ENCODE measurements at places on chromosomes 12 and 14.

DNA sequence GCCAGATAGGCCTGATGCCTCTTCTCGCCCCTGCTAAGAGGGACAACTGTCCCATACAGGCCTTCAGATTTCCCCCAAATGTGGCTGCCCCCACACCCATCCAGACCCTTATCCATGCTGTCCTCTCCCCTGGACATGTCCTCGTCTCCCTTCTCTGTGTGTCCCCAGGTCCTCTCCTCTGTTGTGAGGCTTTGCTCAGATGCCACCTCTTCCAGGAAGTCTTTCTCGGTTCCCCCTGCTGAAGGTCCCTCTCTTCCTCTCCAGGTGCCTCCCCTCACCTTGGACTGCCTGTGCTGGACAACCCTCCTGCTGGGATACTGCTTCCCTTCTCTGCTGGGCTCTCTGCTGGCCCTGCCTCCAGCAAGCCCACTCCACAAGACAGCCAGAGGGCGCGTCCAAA lies 33.7 kb downstream of the BEGAIN start:
- no peak for DNase-seq

DNA sequence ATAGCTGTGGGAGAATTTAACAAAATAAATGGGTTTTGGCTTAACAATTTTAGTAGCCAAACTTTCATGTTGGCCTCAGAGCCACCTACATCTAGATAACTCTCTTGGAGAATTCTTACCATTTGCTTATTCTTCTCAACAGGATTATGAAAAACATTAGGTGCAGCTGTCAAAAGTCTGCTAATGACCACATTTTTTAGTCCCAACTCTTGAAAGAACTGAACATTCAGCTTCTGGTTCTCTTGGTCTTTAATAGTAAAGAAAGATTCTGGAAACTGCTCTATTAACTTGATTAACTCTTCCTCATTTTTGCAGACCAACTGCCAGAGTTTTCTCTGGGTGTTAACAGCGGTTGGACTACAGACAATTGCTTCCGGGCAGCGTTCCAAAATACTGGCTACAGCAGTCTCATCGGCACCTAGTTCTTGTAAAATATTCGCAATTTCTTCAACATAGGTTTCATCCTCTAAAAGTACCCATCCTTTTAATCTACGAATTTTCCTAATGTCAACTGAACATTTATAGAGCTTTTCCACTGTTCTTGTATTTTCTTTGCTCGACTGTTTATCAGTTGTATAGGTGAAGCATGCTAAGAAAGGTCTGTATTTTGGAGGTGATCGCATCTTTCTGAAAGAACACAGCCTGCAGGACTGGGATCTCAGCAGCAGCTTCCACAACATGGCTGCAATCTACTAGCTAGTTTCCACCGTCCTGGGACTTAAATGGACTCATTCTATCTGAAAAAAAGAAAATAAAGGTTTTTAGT lies 8.7 kb downstream of the MTERF2 start:
- no peak for DNase-seq

DNA sequence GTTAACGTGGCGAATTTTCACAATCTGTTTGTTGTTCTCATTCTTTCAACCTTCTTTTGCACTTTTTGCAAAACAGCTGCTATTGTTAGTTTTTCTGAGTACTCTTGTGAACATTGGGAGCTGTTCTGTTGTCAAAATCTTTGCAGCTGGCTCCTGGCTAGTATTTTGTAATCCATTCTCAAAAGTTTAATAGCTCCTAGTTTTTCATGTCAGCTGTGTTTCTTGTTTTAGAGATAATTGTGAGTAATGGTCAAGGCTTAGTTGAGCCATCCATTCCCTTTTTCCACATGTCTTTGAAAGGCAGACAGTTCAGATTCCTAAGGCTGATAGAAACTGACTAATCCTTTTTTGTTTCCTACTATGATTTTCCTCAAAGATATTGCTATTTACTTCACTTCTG lies 39.1 kb upstream of the CRADD start:
- no peak for DNase-seq

DNA sequence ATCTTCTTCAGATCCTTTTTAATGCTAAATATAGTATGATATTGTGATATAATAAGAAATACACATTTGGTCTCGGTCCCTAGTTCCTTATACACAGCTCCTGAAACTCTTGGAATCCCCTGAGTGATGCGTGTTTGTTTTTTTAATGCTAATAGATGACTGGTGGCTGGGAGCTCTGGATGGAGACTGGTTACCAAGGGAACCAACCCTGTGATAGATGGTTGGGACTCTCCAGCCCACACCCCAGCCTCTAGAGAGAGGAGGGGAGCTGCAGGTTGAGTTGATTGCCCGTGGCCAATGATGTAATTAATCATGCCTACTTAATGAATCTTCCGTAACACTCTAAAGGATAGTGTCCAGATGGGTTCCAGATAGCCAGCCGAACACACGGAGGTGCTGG lies 140.6 kb downstream of the FBXL14 start:
- no peak for DNase-seq

DNA sequence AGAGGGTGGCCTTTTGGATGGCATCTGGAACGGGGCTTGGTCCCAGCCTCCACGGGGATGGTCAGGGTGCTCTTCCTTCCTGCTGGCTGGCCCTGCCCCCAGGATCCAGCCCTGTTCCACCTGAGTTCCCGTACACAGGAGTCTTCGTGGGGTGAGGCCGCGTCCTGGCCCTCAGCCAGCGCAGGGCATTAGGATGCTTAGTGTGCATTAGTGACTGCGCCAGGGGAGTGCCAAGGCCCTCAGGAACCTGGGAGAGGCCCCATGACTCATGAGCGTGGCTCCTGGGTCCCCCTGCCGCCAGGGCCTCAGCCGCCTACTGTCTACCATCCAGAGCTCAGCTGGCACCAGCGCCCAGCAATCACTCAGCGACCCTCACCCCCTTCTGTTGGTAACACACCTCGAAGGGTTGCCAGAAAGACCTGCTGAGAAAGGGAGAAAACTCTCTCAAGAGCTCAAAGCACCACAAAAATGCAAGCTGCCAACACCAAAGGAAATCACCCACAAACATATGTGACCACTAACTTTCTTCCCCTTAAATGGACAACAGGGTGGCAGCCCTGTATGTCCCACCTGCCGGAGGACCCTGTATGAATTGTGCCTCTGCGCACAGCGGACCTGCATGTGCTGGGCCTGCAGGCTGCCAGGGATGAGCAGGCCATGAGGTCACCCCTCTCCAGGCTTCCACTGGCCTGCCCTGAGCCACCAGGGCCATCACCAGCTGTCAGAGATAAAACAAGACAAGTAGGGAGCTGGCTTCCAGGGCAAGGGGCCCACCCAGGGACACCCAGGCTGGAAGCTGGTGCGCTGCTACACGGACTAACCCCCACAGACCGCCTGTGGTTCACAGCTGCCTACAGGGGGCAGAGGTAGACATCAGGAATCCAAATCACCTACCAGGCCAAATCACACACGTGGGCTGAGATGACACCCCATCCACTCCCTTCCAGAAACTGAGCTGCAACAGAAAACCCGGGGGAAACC lies 28.7 kb downstream of the CCDC85C start:
- no peak for DNase-seq

DNA sequence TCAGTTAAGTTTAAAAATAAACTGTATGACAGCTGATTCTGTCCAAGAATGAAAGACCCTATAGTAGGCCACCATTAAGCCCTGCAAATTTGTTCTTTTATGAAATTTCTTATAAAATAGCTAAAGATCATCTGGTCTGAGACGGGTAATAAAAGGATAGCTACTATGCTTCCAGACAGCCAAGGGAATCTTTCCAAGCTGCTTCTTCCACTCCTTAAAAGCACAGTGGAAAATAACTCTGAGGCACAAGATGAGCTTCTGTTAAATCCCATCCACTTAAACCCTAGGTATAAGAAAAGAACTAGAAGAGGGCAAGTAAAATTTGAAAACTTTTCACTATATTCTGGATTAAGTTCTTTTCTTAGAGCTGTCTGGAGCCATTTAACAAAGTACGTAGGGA lies 194.3 kb downstream of the CAPZA3 start:
- DNase-seq = no peak

DNA sequence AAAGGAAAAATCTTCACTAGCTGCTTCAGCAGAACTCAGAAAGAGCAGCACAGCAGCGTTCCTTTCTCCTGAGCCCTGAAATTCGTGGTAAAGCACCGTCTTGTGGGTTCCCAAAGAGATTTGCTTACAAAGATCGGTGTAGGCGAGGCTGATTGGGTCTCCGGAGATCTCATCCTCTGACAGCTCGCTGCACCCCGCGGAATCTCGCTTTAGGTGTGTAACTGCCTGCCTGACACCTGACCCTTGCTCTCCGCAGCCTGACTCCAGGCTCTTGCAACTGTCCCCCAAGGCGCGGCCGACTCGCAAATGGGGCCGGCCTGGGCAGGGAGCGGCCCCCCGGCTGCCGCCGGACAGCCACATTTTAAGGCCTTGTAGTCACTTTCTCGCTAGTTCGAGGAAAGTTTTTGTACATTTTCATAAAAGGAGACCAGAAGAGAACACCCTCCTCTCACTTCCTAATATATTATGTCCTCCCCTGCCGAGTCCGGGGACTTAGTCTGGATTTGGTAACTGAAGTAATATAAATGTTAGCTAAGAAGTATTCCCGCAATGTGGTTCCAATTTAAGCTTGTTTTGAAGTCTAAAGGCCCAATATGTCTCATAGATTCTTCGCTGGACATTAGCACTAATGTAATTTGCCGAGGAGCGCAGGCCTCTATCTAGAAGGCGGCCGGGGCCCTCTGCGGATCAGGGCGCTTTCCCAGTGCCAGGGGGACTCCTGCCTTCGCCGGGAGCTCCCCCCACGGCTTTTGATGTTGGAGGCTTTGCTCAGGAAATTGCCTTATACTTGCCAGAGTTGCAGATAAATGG lies 177.3 kb upstream of the CDKN3 start:
- no peak for DNase-seq

DNA sequence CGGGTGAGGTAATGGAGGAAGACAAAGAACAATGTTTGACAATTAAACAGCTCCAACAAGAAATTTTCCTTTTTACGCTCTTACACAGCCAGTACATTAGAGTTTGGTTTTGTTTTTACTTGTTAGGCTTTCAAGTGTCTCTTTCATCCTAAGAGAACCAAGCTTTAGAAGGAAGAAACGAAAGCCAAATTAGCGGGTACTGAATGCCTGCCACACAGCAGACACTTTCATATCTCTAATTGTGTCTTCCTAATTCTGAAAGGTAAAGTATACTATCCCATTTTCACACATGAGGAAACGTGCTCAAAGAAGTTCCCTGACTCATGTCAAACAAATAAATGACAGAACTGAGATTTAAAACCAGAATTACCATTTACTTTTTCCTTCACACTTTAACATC lies 65.0 kb downstream of the CDK17 start:
- no peak for DNase-seq

DNA sequence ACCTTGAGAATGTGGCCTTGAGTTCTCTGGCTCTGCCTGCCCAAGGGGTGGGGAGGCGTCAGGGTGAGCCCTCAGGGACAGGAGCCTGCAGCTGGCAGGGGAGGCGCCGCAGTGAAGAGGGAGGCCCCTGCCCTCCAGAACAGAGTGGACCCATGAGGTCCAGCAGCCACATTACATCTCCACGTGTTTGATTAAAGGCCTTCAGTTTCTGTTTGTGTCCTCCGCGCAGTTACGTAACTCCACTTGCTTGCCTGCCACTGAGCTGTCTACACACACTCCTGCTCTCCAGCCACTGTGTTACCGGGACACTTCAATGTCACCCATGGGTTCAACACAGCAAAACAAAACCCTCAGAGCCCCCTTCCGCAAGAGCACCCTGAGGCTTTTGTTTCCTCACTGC lies 70.4 kb downstream of the CHGA start:
- no peak for DNase-seq

DNA sequence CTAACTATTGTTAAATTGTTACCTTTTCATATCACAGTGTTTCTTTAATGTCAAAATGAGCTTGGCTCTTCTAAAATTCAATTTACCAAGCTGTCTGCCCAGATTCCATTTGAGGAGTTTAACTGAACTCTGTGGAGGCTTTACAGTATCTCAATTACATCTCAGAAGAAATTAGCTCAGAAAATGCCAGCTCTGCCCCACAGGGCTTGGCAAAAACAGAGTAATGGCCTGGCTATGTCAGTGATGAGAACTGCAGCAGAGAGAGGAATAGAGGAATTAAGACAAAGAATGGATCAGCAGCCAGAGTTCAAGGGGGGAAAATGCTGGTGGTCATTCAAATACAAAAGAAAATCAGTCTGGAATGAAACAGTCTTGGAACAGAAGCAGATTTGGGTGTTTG lies 15.8 kb upstream of the TMTC1 start:
- DNase-seq = no peak

DNA sequence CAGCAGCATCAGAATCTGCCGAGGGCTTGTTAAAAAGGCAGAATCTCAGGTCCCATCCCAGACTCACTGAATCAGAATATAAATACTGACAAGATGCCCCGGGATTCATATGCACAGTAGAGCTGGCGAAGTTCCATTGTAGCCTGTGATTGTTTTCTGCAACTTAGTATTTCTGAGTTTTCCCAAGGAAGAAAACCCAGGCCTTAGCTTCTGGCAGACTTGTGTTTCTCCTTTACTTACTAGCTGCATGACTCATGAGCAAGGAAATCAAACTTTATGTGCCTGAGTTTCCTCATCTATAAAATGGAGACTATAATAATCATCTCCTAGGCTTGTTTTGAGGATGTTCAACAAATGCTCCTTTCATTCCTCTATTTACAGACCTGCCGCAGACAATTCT lies 278.5 kb upstream of the PLEKHG7 start:
- DNase-seq = no peak

DNA sequence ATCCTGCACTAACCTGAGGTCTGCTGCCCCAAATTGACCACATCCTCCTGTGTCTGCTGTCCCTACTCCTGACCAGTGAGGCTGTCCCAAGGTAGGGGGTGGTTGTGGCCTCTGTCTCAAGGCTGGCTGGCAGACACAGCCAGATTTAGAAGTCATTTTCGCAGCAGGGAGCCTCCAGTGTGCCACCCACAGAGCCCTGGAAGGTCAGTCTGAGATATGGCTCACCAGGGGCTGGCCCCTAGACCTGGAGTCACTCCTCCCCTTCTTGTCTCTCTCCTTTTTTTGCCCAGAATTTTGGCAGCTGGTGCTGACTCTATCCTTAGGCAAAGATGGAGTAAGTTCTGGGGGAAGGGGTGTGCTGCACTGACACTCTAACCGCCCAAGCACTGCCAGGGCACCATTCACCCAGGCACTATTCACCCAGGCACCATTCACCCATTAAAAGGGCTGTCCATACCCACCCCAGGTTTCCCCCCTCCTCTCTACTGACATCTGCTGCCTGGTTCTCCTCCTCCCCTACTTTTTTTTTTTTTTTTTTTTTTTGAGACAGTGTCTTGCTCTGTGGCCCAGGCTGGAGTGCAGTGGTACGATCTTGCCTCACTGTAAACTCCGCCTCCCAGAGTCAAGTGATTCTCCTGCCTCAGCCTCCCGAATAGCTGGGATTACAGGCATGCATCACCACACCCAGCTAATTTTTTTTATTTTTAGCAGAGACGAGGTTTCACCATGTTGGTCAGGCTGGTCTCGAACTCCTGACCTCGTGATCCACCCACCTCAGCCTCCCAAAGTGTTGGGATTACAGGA lies 7.7 kb downstream of the DDN start:
- no peak for DNase-seq

DNA sequence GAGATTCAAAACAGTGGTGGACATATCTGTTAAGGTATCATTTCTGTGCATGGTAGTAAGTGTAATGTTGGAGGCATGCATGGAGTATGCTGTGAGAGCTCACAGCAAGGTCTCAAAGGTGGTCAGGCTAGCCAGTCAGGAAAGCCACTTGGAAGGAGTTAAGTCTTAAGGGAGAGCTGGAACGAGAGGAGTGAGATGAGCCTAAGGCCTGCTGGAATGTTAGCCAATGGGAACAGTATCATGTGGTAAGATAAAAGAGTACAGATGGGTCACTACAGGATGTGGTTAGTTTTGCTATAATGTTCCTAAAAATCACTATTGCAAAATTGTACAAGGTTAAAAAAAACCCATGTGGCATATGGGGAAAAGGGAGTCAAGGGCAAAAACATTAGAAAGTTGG lies 311.7 kb upstream of the E2F7 start:
- DNase-seq = no peak
